Endodermal cell (in vitro differentiated cells): ENCODE measurements at places on chromosomes 4 and X. TPM values are rescaled to one million over a fixed set of nuclear protein-coding genes. Genes with fewer than 3 reads are reported as not detected.

- no peaks in the 10 kb centered on the region for H3K27me3 ChIP-seq
- no peak overlapping the region for H3K4me3 ChIP-seq
- H3K27ac ChIP-seq, result peak overlapping the region; percentile 30
- DNase-seq, result no peak
- no peaks in the 10 kb centered on the region for H3K4me1 ChIP-seq
Observed at GRCh38 chr4:42750856-42751255, 94.0 kb upstream of the ATP8A1 start.

CMC4 gene
- 4.7 and 5.2 TPM in 2 replicates for total RNA-seq

DNA sequence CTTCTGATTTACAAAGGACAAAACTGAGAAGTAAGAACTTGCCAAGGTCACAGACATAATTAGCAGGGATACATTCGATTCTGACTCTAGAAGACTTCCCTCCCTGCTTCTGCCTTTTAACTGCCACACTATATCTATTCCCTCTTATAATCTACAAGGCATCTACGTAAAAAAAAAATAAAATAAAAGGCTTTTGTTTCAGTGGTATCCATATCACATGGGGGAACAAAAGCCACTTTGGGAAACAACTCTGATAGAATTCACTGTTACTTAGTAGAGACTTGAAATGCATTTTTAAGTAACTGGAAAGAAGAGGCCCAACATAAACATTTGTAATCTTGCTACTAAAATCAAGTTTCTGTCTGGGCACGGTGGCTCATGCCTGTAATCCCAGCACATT lies 247.2 kb downstream of the SCFD2 start:
- H3K27ac ChIP-seq, result no peak overlapping the region
- no peaks in the 10 kb centered on the region for H3K36me3 ChIP-seq
- H3K4me3 ChIP-seq, result no peak overlapping the region
- peaks cover 4% of the 10 kb centered on the region for H3K4me1 ChIP-seq

GRCh38 chr4:3640587-3640962 lies 108.4 kb upstream of the LRPAP1 start:
- no peak for DNase-seq
- H3K4me1 ChIP-seq, result no peaks in the 10 kb centered on the region
- no peaks in the 10 kb centered on the region for H3K36me3 ChIP-seq
- no peaks in the 10 kb centered on the region for H3K27me3 ChIP-seq
- no peak overlapping the region for H3K4me3 ChIP-seq

DNA sequence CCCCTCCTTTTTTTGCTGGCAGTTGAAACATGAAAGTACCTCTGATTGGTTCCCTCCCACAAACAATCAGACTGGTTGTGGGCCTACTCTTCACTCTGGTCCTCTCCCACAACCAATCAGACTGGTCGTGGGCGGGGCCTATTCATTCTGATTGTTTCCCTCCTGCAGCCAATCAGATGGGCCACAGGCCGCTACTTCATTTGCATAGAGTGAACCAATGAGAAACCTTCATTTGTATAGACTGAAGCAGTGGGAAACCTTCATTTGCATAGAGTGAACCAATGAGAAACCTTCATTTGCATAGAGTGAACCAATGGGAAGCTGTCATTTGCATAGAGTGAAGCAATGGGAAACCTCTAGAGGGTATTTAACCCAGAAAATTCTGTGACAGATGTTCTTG lies 55.2 kb downstream of the TRMT44 start:
- DNase-seq, result peak; percentile 65
- no peak overlapping the region for H3K27ac ChIP-seq
- no peaks in the 10 kb centered on the region for H3K4me1 ChIP-seq

DNA sequence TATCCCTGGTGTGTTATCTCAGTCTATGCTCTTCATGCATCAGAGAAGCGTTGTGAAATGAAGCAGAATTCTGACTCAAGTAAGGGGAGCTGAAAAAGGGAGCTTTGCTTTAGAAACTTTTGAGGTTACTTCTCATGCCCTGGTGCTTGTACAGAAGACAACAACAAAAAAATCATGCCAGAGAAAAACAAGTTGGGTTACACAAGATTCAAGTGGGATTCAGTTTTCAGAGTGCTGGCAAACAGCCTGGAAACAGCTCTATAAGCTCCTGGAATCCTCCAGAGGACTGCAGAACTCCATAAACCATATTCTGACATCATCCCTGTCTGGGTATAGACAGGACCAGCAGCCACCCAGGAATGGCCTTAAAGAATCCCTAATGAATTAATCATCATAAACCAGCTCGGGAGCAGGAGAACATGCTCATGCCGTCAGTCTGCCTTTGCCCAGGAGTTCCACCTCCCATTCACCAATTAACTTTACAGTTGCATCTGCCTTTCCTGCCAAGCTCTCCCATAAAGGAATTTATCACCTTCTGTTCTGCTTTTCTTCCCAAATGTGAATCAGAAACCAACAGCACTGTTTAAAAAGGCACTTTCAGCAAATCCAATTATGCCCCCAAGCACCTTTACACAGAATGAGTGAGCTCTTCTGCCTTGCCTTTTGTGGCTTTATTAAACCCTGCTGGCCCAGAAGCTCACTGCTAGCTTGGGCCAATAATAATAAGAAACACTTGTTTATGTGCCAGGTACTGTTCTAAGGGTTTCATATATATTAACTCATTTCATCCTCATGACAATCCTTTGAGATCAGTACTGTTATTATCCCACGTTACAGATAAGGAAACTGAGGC lies 54.5 kb upstream of the FBXW7 start:
- H3K27ac ChIP-seq, result no peak overlapping the region
- no peak overlapping the region for H3K4me3 ChIP-seq

SCML2 gene
- 18.0 to 23.6 TPM (median 22.8 TPM) in 3 replicates for total RNA-seq

NLRP2B gene
- not detected in 2 replicates for total RNA-seq
